ENCODE measurements at places on chromosomes 3 and 15.
A peak's percentile ranks its signal among the peaks of the same experiment; 100 is the strongest.

GRCh38 chr3:139611528-139611927 is 66.2 kb downstream of the NMNAT3 start:
- no peak for DNase-seq

GRCh38 chr15:59360305-59360704 is 12.4 kb downstream of the MYO1E start:
- DNase-seq: no peak

DNA sequence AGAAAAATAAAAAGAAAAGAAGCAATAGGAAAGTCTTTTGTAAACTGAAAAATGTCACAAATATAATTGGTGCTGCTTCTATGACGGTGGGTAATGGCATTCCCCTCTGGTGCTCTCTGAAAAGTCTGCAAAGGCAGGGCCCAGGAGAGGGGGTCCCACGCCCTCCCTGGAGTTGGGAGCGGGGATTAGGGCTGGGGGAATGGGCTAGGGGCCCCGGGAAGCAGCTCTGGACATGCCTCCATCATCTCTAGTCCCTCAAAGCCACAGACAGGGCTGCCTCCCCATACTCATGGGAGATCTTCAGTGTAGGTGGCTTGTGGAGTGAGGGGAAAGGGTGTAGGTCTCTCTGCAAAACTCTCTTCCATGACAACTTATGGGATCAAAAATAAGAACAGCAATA is 7.8 kb upstream of the RHCG start:
- no peak for DNase-seq

- DNase-seq: no peak
These were observed 14.0 kb downstream of the ITPR1 start for GRCh38 chr3:4507024-4507596.

GRCh38 chr3:49236226-49236625 is 40.8 kb downstream of the C3orf62 start:
- no peak for DNase-seq

- DNase-seq: no peak
These were observed 2.5 kb upstream of the PLCH1 start for GRCh38 chr3:155747286-155747945.

- DNase-seq: no peak
These were observed 29.1 kb downstream of the SLC6A6 start for GRCh38 chr3:14431452-14431916.

DNA sequence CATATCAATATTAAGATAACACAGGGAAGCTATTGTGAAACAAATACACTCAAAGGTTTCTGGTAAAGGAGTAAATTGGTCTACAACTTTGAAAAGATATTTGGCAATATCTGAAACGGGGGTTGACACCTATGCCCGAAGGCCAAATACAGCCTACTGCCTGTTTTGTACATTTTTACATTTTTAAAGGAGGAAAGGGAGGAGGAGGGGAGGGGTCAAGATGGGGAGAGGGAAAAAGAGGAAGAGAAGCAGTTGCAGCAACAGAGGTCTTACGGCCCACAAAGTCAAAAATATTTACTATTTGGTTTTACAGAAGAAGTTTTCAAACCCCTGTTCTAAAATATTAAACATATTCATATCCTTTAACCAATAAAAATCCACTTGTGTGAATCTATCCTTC is 94.2 kb downstream of the FMN1 start:
- no peak for DNase-seq

GRCh38 chr15:68809517-68809916 is 11.2 kb downstream of the ANP32A start:
- DNase-seq: no peak

- DNase-seq: no peak
These were observed 102.3 kb upstream of the GBE1 start for GRCh38 chr3:81863756-81864155.

DNA sequence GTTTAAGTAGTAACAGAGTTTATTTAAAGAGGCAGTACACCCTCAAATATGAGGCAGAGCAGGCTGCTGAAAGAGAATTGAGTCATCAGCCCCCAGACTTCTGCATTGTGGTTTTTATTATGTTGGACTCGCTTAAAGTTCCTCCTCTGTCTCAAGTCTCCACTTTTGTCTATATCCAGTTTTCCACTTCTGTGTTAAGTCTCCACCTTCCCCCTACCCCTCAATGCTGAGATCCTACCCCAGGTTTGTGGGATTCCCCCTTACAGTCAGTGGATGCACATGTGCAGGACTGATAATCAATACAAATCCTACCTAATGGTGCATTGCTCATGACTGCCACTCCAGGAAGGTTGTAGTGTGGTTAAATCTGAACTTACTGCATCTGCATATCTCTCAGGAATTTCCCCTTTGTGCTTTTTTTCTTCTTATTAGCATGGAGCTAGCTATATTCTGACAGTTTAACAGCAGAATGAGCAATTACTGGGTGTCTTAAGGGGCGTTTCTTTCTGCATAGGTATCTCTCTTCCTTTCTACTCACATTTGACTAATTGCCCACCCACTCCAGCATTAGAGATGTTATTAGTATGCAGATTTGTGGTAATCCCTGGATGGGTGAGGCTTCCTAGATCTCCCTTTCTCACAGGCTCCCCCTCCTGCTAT is 11.9 kb upstream of the CD200R1L start:
- no peak for DNase-seq

GRCh38 chr3:184368586-184369183 is 7.2 kb downstream of the POLR2H start:
- no peak for DNase-seq

GRCh38 chr15:38954090-38954489 is 389.5 kb upstream of the RASGRP1 start:
- DNase-seq: no peak

DNA sequence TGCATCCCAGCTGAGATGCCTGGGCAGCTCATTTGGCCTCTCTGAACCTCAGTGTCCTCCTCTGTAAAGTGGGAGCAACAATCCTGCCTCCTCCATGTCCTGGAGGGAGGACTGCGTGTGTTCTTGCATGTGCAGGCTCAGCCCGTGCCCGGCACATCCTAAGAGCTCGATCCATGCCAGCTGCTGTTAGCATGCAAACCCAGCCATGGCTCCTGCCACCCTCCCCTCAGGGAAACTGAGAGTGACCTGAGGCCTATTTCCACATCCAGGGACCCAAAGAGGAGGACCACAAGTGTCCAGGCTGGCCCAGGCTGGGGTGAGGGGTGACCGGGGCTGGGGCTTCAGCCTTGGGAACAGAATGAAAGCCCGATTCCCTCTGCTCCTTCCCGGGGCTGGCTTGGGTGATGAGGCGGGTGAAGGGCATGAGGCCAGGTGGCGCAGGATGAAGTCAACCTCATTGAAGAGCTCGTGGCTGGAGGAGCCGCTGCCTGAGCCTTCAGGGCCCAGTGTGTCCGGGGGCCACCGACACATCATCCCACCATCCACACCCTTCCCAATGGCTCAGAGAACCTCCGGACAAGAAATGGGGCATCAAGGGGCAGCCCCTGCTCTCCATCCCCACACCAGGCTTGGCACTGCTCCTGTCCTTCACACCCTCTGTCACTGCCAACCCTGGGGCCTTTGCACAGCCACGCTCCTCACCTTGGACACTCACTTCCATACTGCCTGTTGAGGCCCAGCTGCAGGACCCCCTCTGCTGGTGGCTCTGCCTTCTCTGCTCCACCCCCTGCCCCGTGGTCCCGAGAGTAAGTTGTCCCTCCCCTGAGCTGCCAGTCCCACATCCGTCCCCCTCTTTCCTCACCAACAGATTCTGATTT is 42.5 kb downstream of the ADAMTS7 start:
- DNase-seq: no peak

DNA sequence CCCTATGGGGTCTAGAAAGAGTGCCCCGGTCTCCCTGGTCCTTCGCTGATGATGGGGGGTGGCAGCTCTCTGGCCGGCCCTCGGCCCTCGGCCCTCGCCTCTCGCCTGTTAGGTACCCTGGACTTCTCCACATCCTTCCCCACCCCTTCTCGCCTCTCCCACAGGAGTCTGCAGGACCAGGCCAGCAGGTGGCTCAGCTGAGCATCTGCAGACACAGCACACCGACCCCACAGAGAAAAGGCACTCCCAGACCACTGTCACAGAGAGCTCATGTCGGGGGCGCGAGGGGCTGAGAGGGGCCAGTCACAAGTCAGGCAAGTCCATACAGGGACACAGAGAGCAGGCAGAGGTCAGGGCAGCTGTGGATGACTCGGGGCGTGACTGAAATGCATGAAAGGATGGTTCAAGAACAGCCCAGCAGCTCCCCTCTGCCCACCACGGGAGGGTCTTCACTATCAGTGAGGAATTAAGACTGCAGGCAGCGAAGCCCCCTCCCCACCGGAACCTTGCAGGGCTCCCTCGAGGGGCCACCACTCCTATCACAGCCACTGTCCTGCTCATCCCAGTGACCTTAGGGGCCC is 181.7 kb upstream of the NSMCE3 start:
- no peak for DNase-seq

DNA sequence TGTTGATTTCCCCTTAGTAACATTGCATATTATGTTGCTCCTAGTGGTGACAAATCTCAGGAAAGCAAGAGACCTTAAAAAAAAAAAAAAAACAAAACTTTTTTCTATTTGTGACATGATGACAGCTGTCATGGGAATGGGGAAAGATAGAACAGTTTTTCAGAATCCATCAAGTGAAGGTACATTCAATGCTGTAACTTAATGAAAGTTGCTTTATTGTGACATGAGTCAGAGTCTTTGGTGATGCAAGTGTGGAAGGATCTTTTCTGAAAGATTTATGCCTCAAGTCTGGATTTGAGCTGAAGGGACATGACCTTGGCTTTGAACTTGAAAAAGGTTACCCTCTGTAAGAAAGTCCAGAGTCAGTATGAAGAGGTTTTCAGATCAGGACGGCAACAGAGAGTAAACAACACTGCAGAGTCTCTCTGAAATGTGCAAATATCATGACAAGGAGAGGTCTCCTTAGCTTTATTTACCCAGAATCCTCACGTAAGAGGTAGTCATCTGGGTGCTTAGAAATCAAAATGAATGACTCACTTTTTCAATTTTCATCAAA is 424.7 kb downstream of the CNTN4 start:
- no peak for DNase-seq

- peak; percentile 71 for DNase-seq
These were observed 7.1 kb downstream of the CPN2 start for GRCh38 chr3:194344012-194344411.

DNA sequence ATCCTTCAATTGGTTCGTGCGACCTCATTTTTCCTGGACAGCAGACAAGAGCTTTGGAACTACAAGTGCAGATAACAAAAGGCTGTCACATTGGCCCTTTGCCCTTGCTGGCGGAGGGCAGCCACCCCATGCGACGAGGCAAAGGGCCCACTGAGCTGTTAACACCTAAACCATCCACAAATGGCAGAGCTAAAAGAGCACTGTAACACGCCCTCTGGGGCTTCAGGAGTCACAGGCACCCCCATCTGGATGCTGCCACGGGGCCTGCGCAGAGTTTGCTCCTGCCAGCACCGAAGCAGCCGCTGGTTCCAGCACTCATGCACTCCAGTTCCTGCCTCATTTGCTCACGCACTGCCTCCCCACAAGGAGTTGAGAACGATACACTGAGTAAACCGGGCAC is 524.9 kb downstream of the ZNF385D start:
- no peak for DNase-seq

- no peak for DNase-seq
These were observed 234.1 kb downstream of the GREM1 start for GRCh38 chr15:32951736-32952464.

DNA sequence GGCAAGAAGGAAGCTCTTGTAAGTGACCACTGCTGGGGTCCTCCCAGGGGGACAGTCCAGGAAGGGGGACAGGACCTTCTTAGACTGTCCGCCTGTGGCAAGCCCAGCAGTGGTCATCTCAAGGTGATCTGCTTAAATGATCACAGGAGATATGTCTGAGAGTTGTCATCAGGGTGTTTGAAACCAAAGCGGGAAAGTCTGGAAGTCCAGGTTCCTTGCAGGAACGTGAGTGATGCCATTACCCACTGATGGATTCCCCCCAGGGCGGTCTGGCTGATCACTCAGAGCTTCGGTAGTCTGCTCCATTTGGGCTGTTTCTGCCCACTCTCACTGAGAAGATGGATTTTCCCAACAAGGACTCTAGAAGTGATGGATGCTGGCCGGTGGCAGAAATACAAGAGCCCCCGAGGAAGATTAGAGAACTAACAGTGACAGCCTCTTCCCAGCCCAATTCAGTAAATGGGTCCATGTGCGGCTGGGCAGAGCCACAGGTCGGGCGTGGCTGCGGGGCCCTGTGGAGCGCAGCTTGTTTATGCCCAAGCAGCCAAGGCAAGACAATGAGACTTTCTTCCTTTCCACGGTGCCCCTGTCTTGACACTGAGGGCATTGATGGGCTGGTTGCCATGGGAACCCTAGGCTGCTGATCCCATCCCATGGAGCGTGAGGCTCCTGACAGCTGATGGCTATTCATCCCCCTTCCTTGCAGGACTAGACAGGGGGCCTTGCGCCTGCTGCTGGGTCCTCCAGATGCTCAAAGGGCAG is 9.5 kb downstream of the PCSK6 start:
- DNase-seq: no peak

DNA sequence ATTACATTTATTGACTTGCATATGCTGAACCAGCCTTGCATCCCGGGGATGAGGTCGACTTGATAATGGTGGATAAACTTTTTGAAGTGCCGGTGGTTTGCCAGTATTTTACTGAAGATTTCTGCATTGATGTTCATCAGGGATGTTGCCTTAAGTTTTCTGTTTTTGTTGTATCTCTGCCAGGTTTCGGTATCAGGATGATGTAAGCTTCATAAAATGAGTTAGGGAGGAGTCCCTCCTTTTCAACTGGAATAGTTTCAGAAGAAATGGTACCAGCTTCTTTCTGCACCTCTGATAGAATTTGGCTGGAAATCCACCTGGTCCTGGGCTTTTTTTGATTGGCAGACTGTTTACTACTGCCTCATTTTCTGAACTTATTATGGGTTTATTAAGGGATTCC is 250.8 kb downstream of the TBC1D5 start:
- DNase-seq: no peak
